Renal cortex interstitium (tissue), 15 donors: ENCODE measurements at places on chromosomes 3 and 15. TPM values are rescaled to one million over a fixed set of nuclear protein-coding genes. Genes with fewer than 3 reads are reported as not detected.

The PODXL2 gene
- polyA plus RNA-seq: 47.4 TPM

The NAA50 gene
- 132 TPM for polyA plus RNA-seq

The DLL4 gene
- 7.8 TPM for polyA plus RNA-seq

The SAMD7 gene
- polyA plus RNA-seq: not detected

- DNase-seq: peak; percentile 54
These were observed 528 bp downstream of the LPCAT4 start for GRCh38 chr15:34366271-34367065.

DNA sequence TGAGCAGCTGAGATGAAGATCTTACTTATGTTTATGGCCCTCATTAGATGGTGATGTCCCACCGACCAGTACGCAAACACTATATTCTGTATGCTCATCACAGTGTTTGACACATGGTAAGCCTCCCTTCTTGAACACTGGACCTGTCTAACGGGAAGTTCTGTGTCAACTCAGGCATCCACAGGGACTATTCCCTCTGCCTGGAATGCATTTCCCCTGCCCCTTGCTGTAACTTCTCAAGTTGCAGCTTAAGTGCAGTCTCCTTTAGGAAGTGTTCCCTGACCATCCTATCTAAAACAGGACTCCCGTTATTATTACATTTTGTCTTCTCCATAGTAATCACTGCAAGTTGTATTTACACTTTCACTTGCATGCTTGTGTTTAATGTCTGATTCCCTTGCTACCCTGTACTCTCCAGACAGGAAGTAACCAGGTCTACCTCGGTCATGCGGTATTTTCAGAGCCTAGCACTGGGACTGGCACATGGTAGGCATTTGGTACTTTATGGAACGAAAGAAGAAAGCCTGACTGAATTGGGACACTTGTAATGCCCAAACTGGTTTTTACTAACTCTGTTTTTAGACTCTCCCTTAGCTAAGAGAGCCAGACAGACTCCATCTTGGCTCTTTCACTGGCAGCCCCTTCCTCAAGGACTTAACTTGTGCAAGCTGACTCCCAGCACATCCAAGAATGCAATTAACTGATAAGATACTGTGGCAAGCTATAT lies 8.7 kb downstream of the DET1 start:
- DNase-seq: no peak

- DNase-seq: no peak
These were observed 47.1 kb upstream of the CTDSPL start for GRCh38 chr3:37814547-37814946.

DNA sequence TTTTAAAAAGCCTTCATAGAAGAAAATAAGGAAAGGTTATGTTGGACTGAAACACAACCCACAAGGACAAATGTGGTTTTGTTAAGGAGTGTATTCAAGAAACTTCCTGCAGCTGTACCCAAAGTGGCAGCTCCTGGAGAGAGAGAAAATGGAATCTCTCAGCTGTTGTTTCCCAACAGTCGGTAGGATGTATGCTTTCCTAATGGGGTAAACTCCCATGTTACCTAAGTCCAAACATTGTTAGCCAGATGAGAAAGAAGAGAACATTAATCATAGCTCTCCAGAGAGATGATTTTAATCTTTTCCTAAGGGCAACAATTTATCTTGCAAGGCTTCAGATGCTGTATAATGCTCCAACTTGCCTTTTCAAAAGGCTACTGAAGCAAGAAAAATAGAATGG lies 22.6 kb upstream of the TEX9 start:
- DNase-seq: no peak

GRCh38 chr15:68360721-68361120 lies 71.2 kb downstream of the ITGA11 start:
- DNase-seq: no peak

DNA sequence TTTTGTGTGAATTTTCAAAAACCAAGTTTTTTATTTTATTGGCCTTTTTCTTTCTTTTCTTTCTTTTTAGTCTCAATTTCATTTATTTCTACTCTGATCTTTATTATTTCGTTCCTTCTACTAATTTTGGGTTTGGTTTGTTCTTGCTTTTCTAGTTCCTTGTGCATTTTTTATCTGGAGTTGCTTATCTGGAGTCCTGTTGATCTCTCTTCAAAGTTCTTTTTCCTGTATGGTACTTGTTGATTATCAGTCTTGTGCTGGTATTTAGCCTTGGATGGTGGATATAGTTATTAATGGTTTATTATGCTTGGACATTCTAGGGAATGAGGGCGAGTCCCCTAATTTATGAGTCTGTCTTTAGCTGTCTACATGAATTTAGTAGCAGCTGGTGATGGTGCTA lies 64.7 kb downstream of the LARS2 start:
- DNase-seq: no peak

- DNase-seq: no peak
These were observed 34.6 kb downstream of the FGD5 start for GRCh38 chr3:14853271-14853951.
